ENCODE measurements at places on chromosomes 4 and X. TPM values are rescaled to one million over a fixed set of nuclear protein-coding genes. Genes with fewer than 3 reads are reported as not detected.
A peak's percentile ranks its signal among the peaks of the same experiment; 100 is the strongest.

DNA sequence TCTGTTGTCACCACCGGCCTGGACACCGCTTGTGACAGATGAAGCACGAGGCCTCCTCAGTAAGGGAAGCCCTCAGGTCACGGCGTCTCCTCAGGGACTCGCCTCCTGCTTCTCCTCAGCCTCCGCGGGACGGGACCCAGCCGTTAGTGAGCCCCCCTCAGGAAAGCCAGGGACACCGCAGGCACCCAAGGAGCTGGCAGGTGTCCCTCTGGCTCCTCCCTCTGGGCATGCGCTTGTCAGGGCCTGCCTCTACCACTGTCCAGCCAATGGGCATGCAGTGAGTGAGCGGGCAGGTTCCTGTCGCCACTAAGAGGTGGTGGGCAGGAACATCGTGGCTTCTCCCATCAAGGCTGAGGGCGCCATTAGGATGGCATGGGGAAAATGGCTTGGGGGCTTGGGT, 23.5 kb upstream of the CT55 start:
- H3K27ac ChIP-seq, result no peak overlapping the region
- DNase-seq, result no peak
- H3K4me3 ChIP-seq, result no peak overlapping the region
- peaks cover 6% of the 10 kb centered on the region for H3K27me3 ChIP-seq
- H3K4me1 ChIP-seq, result no peaks in the 10 kb centered on the region

DNA sequence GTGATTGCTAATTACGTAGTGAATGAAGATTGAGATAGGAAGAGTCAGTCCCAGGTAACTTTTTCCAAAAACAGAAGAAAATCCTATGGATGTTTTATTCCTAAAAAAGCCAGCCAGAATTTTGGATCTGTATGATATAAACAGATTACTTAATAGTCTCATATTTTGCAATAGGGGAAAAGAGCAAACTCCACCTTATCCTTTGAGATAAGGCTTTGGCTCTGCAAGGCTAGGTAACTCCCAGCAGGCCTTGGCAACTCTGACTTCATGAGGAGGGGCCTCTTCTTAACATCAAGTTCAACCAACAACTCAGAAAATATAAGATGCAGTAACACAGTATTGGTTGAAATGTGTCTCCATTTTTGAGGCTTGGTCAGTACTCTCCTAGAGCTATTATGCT, 98.7 kb upstream of the SLC4A4 start:
- H3K4me1 ChIP-seq, result no peaks in the 10 kb centered on the region
- DNase-seq, result no peak
- H3K27ac ChIP-seq, result no peak overlapping the region
- H3K27me3 ChIP-seq, result peaks cover 5% of the 10 kb centered on the region

The PPAT gene
- total RNA-seq, result 24.3 TPM

DNA sequence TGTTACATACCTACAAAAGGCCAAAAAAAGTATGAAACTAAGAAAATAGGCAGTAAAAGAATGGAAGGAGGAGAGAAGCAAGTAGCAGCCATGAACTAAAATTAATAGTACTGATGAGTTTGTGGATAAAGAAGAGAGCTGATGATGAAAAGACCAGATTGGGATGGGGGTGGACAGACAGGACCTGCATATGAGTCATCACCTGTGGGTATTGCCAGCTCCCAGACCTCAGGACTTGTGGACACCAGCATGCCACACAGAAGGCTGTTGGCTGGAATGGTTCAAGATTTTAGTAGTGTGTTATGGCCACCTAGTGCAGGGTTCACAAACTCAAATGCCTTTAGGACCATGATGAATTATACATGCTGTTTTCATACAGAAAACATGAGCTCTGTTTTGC, 58.9 kb downstream of the ARX start:
- no peak overlapping the region for H3K27ac ChIP-seq
- peaks cover 3% of the 10 kb centered on the region for H3K4me1 ChIP-seq
- H3K27me3 ChIP-seq, result no peaks in the 10 kb centered on the region
- peaks cover 5% of the 10 kb centered on the region for H3K36me3 ChIP-seq
- no peak overlapping the region for H3K4me3 ChIP-seq

- peak overlapping the region; percentile 87 for H3K4me3 ChIP-seq
- peak; percentile 58 for DNase-seq
Observed at GRCh38 chr4:42655921-42656678, 805 bp downstream of the ATP8A1 start.

The PCYT1B gene
- total RNA-seq, result not detected

The TRAPPC11 gene
- 28.0 TPM for total RNA-seq

All from activated CD4-positive, alpha-beta T cell treated with anti-CD3 and anti-CD28 coated beads, Interleukin-2, amount 10 ng/mL, durations not matched to agents 7 days and 5 days (primary cell).